CD4-positive, alpha-beta memory T cell (primary cell): ENCODE measurements at places on chromosomes 5 and 9.

- DNase-seq = no peak
Observed at GRCh38 chr5:43195670-43196265, 3.7 kb downstream of the NIM1K start.

GRCh38 chr5:120122703-120123102 is 341.4 kb upstream of the PRR16 start:
- no peak for DNase-seq

- no peak for DNase-seq
Observed at GRCh38 chr9:136228107-136228875, 17.3 kb downstream of the QSOX2 start.

DNA sequence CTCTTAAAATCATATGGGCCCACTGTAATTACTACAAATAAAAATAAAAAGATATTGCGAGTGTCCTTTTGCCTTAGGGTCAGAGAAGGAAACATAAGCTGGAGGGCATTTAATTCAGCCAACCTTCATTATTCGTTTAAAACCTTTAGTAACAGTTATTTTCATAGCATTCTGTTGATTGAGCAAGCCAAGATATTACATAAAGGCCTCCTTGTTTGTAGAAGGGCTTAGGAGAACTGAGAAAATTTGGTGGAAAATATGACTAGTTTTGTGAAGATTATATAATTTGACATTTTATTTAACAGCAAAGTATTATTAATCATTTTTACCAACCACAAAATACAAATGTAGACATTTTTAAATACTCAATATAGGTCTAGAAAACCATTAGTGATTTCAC is 62.2 kb downstream of the COX7C start:
- DNase-seq = no peak

GRCh38 chr9:109775516-109775915 is 4.5 kb upstream of the PALM2AKAP2 start:
- DNase-seq = no peak

DNA sequence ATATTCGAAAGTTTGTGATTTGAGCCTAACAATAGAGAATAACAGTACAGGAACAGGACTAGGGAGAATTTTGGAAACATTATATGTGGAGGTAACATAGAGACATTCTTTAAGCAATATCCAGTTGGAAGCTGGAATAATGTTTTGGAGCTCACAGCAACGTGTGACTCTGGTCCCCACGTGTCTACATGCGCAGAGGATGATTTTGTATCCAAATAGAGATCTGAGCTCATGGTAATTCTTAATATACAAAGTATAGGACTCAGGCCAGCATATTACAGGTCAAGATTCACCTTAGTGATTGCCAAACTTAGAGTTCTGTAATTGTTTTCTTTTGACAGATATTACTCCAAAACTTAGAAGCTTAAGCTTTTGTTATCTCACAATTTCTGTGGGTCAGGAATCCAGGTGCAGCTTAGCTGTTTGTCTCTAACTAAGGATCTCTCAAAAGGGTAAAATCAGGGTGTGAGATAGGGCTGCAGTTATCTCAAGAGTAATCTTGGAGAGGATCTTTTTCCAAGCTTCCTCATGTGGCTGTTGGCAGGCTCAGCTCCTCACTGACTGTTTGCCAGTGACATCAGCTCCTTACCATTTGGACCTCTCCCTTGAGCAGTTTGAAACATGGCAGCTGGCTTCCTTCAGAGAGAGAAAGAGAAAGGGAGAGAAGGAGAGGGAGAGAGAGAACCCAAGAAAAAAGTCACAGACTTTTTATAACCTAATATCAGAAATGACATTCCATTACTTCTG is 272.0 kb upstream of the ZNF462 start:
- no peak for DNase-seq

DNA sequence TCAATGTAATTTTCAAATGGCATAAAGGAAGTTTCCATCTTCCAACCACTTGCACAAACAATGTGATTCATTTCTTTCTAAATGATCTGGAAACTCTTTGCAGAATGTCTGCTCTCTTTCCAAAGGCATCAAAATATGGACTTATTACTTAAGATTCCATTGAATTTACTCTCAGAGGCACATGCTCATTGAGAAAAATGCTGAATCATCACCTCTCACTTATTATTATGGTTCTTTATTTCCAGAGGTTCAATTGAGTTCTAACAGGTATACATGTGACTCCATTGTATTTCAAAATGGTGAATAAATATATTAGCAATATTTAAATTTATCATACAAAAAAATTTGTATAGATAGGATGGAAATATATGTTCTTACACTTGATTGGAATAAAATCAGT is 1140.6 kb downstream of the EFNA5 start:
- DNase-seq = no peak

DNA sequence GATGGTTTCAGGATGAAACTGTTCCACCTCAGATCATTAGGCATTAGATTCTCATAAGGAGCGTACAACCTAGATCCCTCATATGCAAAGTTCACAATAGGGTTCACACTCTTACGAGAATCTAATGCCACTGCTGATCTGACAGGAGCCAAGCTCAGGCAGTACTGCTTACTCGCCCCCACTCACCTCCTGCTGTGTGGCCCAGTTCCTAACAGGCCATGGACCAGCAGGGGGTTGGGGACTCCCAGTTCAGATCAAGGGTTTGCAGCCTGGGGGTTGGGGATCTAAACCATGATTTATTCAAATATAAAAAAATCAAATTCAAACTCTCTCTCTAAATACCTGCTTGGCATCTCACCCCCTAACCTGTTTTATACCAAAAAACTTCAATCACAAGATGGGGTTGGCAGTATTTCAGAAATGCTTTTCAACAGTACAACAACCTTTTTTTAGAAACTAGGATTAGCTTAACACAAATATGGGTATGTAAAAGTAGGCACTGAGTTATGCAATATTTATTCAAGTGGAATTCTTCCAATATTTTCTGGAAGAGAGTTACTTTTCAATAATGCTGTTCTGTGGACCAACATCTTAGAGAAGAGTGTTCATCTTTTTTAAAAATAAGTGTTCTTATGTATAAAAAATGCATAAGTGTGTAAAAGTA is 30.1 kb upstream of the SLC12A2 start:
- no peak for DNase-seq

GRCh38 chr9:96327694-96328352 is 25.8 kb upstream of the HSD17B3 start:
- peak; percentile 55 for DNase-seq

- peak; percentile 25 for DNase-seq
Observed at GRCh38 chr5:50744776-50745175, 78.3 kb downstream of the PARP8 start.

- no peak for DNase-seq
Observed at GRCh38 chr5:120447706-120448239, 16.3 kb upstream of the PRR16 start.

- no peak for DNase-seq
Observed at GRCh38 chr9:37977851-37978480, 74.0 kb upstream of the SLC25A51 start.

GRCh38 chr9:126569036-126569435 is 44.7 kb upstream of the LMX1B start:
- no peak for DNase-seq

- no peak for DNase-seq
Observed at GRCh38 chr5:60248901-60249300, 355.4 kb upstream of the PDE4D start.

DNA sequence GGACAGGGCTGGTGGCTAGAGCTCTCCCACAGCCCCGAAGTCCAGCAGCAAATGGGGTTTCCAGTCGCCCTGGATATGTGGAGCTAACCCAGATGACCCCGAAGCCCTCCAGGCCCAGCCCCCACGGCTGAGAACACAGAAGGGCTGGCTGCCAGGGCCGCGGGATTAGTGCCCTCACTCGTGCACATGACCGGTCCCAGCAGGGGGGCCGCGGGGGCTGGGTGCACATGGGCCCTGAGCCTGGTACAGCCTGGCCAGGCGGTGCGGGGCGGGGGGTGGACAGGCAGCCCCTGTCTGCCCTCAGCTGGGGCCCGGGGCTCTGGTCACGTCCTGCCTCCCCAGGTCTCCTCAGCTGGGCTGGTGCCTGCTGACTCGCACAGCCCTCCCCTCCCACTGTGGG is 5.9 kb downstream of the SSNA1 start:
- DNase-seq = no peak

- no peak for DNase-seq
Observed at GRCh38 chr5:34450338-34450737, 205.8 kb upstream of the RAI14 start.

- no peak for DNase-seq
Observed at GRCh38 chr5:175478008-175478383, 364 bp upstream of the SFXN1 start.

GRCh38 chr9:128316421-128316820 is 5.8 kb downstream of the TRUB2 start:
- DNase-seq = no peak

DNA sequence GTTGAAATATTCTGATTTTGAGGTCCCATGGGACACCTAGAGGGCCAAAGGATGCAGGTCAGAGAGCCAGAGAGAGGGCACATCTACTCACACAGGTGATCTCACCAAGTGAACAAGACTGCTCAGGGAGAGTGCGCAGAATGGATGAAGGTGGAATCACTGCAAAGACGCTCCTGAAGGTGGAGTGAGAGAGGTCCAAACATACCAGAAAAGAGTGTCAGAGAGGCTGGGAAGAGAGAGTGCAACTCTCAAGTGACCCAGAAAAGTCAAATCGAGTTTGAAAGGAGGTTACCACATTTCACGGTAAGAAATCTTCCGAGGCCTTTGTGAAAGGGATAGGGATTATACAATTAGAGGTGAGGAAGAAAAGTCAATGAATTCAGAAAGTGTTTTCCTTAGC is 173.4 kb downstream of the EPB41L4A start:
- no peak for DNase-seq

DNA sequence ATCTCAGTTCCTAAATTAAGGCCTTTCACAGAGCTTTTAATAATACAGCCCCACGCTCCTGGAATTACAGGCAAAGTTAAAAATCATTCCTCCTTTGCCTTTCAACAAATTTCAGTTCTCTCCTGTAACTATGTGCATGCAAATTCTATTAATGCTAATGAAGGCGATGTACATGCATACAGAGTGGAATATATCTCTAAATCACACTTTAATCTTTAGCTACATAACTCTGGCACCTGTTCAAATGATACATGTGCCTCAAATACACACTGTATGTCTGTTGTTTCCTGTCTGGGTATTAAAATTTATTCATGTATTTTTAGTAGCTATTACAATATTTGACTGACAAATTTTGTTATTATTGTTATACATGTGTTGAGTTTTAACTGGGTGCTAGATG is 30.8 kb downstream of the CETN3 start:
- no peak for DNase-seq

- no peak for DNase-seq
Observed at GRCh38 chr9:98502976-98503325, 205.8 kb downstream of the GABBR2 start.

DNA sequence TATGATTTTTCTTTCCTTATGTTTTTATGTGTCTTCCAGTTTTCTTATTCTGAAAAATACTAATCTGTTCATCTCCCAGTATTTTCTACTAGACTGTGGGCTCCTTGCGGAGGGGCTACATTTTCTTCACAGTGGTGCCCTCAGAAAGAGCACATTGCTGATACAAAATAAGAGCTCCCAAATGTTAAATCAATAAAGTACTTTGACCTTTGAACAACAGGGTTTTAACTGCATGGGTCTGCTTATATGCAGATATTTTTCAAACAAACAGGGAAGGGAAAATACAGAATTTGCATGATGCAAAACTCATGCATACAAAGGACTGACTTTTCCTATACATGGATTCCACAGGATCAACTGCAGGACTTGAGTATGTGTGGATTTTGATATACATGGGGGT is 79.9 kb upstream of the ACO1 start:
- DNase-seq = no peak

GRCh38 chr9:1939466-1939865 is 75.7 kb upstream of the SMARCA2 start:
- no peak for DNase-seq

- no peak for DNase-seq
Observed at GRCh38 chr9:5608298-5609225, 20.3 kb upstream of the RIC1 start.

- DNase-seq = no peak
Observed at GRCh38 chr9:38339496-38339895, 53.0 kb upstream of the ALDH1B1 start.

GRCh38 chr5:156706631-156707030 is 143.5 kb upstream of the PPP1R2B start:
- no peak for DNase-seq

- no peak for DNase-seq
Observed at GRCh38 chr9:123164285-123164684, 104.1 kb downstream of the STRBP start.

- no peak for DNase-seq
Observed at GRCh38 chr9:124185413-124185812, 72.3 kb upstream of the NEK6 start.

- DNase-seq = no peak
Observed at GRCh38 chr5:137231540-137231939, 267.6 kb downstream of the SPOCK1 start.

GRCh38 chr5:138641547-138642298 is 66.5 kb upstream of the HSPA9 start:
- peak; percentile 61 for DNase-seq

DNA sequence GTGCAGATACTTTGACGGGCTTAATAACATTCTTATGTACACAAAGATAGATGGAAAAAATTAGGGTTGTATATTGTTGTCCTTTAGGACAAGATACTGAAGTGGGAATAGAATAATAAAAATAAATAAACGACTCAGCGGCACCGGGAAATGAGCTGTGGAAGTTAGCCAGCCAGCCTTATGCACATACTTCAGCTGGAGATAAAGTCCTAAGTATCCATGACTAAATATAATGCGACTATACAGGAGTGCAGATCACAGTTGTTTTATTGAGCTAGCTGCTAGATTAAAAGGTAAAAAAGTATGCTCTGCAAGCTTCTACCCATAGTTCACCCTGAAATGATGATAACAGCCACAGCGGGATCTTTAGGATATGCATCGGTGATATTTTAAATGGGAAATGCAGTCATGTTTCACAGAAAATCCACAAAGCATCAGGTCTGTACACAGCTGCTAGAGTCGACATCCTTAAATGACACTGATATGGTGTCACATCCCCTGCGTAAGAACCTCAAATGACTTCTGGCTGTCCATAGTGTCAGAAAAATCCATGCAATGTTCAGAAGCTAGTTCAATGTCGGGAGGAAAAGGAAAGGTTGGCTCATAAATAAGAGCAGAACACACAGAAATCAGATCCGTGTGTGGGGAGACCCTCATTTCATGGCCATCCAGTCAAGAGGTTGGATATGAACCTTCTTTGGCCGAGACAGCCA is 392.8 kb upstream of the DAP start:
- no peak for DNase-seq

GRCh38 chr9:123282362-123283047 is 14.1 kb upstream of the STRBP start:
- no peak for DNase-seq

GRCh38 chr5:62689599-62690368 is 111.2 kb downstream of the LRRC70 start:
- DNase-seq = no peak

GRCh38 chr5:173237875-173238220 is 2.8 kb upstream of the NKX2-5 start:
- no peak for DNase-seq

- no peak for DNase-seq
Observed at GRCh38 chr5:176906796-176907195, 7.7 kb upstream of the HK3 start.
